ENCODE measurements at places on chromosomes 6 and 20.

DNA sequence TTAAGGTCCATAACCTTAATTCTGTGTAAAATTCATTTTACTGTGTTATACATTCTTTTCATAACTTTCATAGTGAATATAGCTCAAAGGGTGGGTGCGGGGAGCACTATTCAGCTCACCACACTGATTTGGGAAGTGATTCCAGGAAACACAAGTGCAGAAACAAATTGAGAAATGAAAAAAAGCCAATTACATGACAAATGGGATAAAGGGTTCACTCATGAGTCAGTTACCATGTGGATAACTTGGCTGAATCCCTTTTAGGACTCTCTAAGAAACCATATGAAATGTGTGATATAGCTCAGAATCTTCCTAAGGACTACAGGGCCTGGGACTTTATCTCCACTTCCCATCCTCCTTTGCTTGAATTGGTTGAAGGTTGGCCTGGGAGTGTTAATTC lies 3.1 kb upstream of the BTN2A1 start:
- no peak for DNase-seq

GRCh38 chr6:79898076-79898475 lies 49.3 kb downstream of the ELOVL4 start:
- DNase-seq: no peak

GRCh38 chr6:143821359-143821758 lies 21.8 kb upstream of the LTV1 start:
- no peak for DNase-seq

DNA sequence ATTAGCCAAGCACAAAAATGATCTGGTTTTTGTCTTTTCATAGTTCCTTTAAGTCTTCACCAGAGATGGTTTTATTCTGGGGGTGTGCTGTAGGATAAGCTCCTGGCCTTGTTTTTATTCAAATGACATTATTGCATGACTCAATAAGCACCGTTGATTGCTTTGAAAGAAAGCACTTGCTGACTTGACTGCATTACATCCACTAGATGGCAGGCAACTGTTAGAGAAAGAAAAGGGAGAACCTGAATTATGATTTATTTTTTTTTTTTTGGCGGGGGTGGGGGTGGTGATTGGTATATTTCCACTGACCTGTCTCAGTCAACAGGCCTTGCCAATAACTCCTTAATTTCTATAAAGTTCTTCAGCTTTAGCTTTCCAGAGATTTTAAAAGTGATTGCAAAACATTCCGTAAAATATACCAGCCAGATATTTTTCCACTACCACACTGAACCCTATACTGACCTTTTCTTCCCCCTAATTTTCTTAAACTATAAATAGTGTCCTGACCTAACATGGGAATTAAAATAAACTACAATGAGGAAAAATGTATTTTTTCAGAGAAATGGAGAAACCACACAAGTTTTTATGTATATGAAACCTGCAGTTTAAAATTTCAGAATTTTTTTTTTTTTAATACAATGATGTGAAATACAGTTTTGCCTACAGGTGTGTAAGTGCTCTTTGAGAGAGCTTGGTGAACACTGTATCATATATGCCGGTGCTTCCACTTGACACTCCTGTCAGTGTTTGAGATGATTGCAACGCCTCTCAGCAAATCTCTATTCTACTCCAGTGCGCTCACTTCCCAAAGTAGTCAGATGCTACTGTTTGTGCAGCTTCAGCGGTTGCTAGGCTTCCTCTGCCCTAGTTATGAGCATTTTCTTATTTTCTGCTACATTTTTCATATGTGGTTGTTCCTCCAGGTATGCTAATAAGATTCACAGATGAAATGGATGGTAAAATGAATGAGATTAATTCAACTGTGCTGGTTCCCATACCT lies 274.3 kb downstream of the CD109 start:
- DNase-seq: peak; percentile 41

Data from D341Med (cell line).